Stimulated activated CD8-positive, alpha-beta memory T cell treated with anti-CD3 and anti-CD28 coated beads, Interleukin-2, amount 100 ng/mL, for 1 hour (primary cell): ENCODE measurements at places on chromosomes 1 and 21.

GRCh38 chr1:24973315-24973714, 43.2 kb upstream of the RUNX3 start:
- DNase-seq, result no peak

DNA sequence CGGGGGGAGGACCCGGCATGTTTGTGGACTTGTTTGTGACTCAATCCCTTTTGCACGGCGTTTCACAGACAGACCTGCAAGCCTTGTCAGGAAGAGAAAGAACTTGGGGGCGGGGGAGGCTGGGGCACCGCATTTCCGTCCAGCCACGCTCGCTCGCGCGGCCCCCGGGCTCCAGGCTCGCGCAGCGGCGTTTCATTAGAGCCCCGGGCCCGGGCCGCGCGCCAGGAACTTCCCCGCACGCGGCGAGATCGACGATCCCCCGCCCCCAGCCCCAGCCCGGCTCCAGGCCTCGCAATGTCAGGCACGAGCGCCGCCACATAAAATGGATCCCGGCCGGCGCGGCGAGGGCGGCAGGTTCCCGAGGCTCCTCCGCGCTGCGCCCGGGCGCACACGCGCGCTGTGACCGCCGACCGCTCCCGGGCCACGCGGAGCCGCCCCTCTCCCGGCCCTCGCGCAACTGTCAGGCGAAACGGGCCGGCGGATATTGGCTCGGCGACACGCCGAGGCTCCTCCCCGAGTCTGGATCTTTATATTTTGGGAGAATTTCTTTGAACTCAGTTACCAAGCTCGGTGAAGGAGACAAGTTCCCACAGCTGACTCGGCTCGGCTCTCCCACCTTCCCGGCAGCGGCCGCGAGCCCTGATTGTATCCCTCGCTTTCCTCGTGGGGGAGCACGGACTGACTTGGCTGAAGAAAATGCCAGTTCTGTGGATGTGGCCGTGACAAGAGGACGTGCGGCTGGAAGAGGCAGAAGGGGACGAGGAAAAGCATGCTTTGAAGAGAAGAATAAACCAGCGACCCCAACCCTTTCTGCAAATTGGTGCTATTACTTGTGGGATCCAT, at the start of gene KIF26B:
KIF26B (plus strand) TSS at position 557 of the 843 bp plus-strand sequence. CDS start 440 bp downstream, outside the sequence.
- no peak for DNase-seq

GRCh38 chr21:39136711-39137110, 46.5 kb downstream of the PSMG1 start:
- no peak for DNase-seq

DNA sequence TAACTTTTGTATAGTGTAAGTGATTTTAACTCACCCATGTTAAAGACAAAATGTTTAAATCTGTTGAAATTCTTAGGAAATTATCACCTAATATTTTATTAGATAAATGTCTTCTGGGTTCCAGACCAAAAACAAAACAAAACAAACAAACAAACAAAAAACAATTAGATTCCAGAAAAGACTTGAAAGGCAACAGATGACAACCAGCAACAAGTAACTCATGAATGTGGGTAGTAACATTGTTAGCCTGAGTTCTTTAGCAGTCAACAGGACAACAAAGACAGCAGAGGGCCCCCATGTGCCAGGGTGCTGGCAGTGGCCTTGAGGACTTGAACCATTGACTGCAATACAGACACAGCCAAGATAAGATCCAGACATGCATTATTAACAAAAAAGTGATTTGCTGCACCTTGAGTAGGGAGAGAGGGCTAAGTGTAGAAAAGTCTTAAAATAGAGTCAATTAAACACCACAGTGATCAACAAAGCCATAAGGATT, 2.4 kb upstream of the CD247 start:
- no peak for DNase-seq

DNA sequence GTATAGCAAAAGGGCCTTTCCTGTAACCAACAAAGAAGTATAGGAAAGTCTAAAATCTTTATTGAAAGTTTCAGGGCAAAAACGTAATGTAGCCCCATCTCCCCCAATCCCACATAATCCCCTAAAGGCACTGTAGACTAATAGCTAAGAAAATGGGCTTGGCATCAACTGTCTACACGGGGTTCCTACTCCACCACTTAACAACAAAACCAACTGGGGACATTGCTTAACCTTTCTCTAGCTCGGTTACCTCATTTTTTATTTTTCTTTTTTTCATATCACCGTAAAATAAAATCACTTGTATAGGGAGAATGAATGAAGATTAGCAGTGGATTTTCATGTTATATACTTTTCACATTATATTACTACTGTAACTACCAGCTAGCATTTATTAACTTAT, 12.3 kb downstream of the MACF1 start:
- DNase-seq, result no peak

DNA sequence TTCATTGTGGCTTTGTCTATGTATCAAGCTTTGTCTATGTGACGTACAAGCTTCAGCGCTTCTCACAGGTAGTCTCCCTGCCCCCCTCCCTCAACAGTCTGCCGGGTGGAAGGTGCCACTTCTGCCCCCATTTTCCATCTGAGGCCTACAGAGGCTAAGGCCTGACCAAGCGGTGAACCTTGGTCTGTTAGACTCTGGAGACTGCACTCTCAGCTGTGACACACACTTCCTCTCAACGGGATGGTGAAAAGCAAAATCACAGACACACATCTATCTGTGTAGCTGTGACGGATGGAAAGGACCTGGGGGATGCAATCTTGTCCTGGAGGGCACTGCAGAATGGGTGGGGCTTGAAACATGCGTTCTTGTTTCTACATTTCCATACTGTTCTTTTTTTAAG, 152.9 kb upstream of the EDN2 start:
- DNase-seq, result no peak

DNA sequence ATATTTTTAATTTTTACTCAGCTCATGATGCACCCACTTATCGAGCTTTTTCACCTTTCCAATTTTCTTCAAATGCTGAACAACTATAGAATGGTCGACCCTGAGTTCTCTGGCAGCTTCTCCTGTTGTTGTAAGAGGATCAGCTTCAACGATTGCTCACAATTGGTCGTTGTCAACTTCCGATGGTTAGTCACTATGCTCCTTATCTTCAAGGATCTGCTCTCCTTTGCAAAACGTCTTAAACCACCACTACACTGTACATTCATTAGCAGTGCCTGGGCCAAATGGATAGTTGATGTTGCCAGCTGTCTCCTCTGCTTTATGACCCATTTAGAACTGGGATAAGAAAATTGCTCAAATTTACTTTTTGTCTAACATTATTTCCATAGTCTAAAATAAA, 385.9 kb upstream of the LYPLAL1 start:
- DNase-seq, result no peak

- no peak for DNase-seq
Measured at GRCh38 chr1:155322571-155322952, 1.9 kb downstream of the RUSC1 start.

DNA sequence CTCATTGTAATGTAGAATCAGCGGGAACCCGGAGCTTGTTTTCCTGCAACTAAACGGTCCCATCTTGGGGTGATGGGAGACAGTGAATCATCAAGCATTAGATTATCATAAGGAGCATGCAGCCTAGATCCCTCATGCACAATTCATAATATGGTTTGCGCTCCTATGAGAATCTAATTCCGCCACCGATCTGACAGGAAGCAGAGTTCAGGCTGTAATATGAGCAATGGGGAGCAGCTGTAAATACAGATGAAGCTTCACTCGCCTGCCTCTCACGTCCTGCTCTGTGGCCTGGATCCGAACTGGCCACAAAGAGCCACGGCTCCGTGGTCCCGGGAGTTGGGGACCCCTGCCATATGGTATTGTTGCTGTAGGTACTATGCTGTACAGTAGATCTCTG, 1.6 kb downstream of the IFI44 start:
- no peak for DNase-seq

DNA sequence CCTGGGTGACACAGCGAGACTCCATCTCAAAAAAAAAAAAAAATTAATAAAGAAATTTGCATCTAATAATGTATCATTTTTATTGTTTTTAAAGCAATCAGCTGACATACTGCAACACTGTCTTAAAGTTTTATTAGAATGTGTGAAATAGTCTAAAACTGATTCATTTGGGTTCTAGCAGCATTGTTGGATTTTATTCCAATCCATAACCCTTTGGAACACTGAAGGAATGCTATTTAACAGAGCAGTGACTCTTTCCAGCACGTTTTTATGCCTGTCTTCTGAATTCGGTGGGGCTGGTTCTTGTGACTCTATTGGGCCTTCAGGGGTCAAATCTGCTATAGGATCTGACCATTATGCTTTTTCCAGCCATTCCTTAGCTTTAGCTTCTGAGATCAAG, 18.2 kb upstream of the FMO4 start:
- no peak for DNase-seq

GRCh38 chr21:45979141-45979631, 2.4 kb upstream of the COL6A1 start:
- DNase-seq, result no peak

DNA sequence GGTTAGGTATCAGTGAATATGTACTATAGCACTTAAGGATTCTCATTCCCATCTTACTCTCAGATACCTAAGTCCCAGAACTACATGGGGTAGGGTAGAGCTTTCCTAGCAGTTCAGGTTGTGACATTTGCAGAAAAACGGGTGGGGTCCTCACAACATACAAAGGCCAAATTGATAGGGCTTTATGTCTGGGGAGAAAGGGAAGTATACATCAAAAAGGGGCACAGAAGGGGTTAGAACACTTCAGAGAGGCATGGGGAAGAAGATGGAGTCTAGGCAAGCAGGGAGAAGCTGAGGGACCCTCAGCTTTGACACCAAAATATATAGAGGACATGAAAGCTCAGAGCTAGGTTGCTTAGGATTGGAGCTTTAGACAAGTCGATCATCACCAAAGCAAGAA, 3.6 kb downstream of the UROD start:
- DNase-seq, result no peak

- no peak for DNase-seq
Measured at GRCh38 chr1:153245466-153245865, 14.0 kb upstream of the LORICRIN start.

DNA sequence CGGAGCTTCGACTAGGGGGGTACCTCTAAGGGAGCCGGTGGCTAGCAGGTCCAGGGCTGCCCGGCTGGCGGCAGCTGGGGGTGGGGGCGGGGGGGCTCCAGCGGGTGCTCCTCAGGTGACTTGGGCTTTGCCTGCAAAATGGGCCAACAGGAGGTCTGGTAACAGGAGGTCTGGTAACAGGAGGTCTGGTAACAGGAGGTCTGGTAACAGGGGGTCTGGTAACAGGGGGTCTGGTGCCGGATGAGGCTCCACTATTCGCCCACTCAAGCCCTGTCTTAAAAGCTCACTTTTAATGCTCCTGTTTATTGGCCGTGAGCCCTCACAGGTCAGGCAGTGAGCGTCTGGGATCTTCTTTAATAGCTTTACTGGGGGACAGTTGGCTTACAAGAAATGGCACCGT, 40.4 kb upstream of the ACTRT2 start:
- DNase-seq, result no peak

DNA sequence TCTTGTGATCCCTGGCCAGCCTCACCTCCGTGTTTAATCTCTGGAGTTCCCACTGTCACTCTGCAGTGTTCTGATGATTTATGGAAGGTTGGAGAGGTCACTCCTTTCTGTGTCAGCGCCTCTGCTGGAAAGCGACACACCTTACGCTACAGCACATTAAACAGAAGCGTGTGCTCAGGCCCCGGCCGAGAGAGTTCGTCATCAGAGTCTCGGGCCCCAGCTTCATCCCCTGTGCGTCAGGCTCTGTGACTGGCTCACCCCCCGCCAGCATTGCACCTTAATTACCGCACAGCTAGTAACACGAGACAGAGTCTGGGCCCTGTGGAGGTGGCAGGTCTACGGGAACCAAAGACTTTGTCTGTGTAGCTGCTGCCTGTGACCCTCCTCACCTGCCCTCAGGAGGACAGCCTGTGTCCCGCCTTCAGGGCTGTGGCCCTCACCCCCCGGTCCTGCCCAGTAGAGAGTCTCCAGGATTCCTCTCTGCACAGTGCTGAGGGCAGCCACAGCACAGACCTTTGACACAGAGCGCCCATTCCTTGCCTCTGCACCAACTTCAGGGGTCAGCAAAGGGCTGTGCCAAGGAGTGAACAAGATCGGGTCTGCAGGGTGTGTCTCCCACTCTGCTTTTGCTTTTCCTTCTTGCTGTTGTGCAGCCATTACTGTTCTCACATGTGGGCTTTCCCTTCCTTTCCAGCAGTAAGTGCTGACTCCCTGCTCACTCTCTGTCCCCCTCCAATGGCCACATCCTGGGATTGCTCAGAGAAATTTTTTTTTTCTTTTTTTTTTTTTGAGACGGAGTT, 157.6 kb downstream of the PGBD5 start:
- no peak for DNase-seq

- no peak for DNase-seq
Measured at GRCh38 chr1:118863688-118864087, 124.5 kb downstream of the TBX15 start.

DNA sequence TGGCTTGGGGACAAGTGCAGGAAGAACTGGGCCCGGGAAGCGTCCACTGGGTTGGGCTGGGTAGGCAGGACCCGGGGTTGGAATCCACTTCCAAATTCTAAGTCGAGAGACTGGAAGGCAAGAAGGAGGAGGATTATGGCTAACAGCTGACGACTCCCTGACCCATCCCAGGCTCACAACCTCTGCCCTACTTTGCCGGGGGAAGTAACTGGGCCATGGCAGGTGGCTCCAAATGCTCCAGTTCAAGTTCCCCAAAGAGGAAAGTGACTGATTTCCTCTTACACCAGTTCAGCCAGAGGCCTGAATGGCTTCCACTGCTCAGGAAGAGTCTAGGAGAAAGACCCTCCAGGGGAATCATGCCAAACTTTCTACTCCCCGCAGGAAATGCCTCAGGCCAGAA, 11.4 kb downstream of the EMC1 start:
- no peak for DNase-seq

DNA sequence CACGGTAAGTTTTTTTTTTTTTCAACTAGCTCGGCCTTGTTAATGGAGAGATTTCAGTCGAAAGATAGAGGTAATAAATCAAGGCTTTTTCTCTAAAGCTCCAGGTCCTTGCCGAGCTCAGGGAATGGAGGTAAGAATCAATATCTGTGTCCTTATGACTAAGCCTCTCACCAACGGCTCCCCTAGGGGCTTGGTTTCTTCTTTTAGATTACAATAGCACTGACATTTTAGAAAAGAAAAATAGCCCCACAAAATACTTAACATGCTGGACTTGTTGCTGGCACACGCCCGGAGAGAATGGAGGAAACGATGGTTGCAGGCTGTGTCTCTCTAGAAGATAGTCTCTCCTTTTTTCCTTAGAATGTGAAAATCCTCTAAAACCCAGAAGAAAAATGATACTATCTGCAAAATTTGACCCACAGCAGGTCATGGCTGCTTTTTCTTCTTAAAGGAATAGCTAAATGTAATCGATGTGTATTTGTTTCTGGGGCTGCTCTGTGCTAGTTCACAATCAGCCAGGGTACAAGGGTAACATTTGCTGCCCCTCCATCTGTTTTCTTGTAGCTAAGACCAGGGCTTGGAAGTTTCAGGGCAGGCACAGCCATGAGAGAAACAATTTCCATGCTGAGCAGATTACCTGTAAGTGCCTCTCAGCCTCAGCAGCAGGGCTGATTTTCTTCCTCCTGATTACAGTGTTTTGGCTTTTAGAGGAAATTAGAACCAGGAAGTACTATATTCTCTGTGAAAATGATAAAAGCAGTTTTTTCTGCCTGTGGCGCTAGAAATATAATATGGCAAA, 86.2 kb upstream of the GNG12 start:
- DNase-seq, result no peak
